ENCODE measurements at places on chromosomes 3 and 15.

DNA sequence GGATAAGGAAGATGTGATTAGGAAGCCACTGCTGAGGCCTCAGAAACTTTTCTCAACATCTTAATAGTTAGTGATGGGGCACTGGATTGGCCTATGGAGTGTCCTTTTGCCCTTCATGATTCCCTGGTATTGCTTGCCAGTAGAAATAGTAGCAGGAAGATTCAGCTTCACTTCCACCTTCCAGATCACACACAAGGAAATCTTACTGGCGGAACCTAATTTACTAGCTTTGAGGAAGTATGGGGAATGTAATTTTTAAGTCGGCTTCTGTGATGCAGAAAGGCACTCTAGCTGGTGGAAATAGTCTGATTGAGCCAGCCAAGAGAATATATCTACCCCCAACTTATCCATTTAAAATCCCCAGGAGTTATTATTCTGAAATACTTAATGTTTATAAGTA lies 46.5 kb downstream of the LPP start:
- no peak for DNase-seq

DNA sequence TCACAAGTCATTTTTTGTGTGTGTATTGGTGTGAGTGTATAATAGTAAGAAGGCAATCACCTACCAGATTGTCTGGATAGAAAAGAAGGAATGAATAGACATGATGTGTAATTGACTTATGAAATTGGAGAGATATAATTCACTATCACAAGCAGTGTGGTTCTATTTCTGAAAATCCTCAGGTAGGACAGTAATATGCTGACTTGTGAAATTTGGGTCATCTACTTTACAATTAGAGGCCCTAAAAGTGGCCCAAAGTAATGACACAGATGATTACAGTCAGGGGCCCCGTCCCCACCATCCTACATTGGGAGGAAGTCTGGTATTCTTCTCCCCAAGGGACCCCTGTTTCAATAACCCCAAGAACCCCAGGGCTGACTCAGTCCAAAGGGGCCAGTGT lies 73.6 kb upstream of the SELENOK start:
- DNase-seq = no peak

DNA sequence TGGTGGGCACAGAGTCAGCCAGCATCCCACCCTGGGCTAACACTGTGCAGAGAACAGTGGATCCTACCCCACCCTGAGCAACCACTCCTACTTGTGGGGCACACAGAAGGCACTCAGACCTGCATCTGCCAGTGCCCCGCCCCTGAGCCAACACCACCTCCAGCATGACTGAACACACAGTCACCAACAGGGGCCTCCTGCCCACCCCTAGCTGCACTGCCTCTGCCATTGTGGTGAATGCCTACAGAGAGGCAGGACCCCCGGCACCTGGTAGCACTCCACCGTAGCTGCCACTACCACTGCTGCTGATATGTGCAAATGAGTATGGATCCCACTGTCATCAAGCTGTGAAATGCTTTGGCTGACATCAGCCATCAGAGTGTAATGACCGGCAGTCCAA lies 123.1 kb downstream of the ADAMTSL3 start:
- no peak for DNase-seq

GRCh38 chr15:38255690-38256089 lies 3.1 kb downstream of the SPRED1 start:
- DNase-seq = no peak

DNA sequence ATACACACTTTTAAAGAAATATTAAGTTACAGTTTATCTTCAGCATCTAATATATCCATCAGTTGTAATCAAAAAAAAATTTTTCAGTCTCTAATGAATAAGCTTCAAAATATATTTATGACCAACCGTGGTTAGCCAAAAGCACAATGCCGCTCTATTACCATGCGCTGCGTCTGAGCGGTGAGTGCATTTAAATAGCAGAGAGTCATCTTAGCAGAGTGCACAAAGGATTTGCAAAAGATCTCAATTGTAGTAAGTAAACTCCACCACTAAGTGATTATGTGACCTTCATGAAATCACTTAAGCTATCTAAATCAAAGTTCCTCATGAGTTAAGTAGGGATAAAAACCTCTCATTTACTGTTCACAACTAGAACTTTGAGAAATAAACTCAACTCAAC lies 4.9 kb downstream of the TP63 start:
- DNase-seq = no peak

DNA sequence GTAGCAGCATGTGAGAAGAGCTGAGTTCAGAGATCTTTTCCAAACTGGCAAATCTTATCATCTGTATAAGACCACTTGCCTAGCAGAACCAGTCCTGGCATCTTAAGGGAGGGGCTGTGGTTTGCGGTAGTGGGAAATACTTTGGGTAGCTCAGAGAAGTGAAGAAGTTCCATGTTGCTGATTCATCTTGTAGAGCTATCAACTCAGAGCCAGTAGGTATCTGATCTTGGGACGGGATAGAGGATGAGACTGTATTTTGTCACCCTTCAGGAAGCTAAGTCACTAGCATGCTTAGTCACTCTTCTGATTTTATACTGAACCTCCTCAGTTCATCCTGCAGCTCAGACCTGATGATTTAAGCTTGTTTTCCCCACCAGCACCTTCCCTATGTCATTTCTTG lies 211.4 kb downstream of the NR1D2 start:
- DNase-seq = peak; percentile 96

DNA sequence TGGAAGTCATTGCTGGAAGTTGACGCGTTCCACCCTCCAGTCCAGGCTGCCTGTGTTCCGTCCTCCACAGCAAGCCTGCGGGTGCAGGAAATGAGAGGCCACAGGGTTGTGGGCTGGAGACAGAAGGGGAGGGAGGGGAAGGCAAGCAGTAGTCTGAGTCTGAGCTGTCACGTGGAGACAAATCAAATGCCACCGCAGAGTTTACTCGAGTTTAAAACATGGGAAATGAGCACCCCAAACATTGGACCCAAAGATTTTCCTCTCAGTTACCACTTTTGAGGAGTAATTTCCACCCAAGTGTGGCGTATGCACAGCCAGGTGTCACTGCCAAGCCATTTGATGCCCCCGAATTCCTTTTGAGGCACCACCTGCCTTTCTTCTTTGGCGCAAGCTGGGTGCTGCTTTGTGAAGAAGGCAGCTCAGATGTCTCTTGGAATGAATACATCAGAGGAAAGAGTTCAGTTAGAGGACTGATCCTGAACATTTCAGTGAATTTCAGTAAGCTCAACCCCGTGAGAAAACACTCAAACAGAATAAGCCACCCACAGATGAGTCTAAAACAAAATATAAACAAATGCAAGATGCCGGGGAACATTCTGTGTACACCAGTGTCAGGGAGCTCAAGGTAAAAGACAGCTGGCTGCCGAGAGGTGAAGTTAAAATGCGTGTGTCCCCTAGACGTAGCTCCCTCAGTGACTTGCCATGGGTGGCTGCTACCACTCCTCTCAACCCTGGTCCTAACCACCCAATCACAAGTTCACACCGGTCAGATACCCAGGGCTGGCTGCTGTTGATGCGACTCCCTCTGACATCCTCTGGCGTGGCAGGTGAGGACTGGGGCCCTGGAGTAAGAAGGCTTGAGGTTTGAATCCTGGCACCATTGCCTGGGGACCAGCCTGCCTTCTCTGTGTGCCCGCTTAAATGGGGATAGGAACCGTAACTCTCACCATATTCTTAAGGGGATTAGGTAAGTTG lies 203.8 kb downstream of the UACA start:
- DNase-seq = peak; percentile 49

DNA sequence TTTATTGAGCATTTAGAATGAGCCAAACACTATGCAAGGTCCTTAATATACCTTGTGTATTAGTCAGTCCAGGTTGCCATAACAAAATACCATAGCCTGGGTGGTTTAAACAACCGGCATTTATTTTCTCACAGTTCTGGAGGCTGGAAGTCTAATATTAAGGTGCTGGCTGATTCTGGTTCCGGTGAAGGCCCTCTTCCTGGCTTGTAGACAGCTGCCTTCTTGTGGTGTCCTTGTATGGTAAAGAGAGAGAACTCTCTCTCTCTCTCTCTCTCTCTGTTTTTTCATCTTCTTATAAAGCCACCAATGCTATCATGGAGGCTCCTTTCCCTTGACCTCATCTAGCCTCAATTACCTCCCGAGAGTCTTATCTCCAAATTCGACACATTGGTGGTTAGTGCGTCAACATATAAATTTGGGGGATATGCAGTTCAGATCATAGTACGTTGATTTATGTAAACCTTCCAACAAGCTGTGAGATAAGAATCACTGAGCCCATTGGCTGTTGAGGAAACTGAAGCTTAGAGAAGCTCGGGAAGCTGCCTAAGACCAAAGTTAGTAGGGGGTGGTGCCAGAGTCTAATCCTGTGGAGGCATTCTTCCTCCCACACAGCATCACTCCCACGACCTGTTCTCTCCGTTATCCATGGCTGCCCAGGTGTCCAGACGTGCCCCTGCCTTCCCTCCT lies 298.0 kb upstream of the PROK2 start:
- DNase-seq = no peak

DNA sequence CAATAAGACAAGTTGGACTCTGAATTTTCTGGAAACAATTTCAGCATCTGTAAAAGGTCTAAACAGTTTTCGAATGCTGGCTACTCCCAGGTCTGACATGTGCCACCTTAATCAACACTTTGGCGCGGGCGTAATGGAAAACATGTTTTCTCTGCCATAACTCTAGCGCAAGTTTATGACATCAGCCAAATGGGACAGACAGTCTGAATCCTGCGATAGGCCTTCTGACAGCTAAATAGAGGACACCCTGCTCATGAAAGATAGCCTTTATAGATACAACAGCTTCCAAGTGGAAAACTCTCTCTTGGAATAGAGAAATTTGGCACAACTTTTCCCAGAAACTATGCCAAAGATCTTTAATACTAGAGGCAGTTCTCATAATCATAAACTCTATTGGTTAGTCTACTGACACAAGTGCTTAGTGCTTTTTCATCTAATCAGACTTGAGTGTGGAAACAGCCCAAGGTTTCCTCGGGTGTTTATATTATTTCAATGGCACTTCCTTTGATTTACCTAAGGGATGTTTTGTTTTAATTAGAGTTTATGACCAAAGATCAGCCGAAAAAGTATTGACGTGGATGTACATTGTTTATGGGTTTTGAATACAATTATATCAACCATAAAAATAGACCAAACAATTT lies 120.1 kb upstream of the DPH6 start:
- DNase-seq = no peak

DNA sequence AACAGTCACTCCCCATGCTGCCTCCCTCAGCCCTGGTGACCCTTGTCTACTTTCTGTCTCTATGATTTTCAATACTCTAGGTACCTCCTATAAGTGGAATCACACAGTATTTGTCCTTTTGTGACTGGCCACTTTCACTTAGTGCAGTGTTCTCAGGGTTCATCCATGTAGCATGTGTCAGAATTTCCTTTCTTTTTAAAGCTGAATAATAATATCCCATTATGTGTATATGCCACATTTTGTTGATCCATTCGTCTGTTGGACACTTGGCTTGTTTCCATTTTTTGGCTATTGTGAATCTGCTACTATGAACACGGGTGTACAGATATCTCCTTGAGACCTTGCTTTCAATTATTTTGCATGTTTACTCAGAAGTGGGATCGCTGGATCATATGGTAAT lies 34.1 kb downstream of the PML start:
- no peak for DNase-seq

DNA sequence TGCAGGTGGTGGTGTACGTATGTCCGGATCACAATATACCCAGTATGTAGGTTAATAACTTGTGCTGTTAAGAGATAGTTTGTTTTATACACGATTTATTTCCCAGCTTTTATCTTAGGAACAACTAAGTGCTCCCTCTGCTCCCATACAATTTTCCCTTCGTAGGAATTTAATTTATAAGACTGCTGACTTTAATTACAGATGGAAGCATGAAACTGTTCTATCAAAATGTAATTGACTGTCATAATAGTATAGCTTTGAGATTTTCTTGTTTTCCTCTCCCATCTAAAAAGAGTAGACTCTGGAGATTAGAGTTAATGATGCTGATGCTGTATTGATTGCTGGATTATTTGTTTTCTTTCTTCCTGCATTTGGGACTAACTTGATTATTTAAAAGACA lies 370.7 kb upstream of the SGO1 start:
- DNase-seq = no peak

- no peak for DNase-seq
These were observed 30.0 kb downstream of the RUBCN start for GRCh38 chr3:197706658-197707057.

DNA sequence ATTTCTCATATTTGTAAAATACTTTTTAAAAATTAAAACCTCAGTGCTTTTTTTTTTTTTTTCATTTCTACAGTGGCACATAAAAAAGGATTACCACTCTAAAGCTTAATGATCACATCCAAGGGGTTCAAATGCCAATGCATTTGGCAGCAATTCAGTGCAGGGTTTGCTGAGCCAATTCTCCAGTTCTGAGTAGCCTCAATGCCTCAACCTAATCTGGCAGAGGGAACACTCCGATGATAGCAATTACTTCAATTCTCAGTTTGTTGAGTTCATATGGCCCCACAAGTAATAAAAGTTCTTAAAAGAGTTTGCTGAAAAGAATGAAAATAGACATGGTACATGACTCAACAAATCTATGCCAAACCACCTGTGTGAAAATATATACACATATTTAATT lies 79.3 kb upstream of the RBMS3 start:
- DNase-seq = peak; percentile 8

- DNase-seq = no peak
These were observed 166.8 kb upstream of the MRPL3 start for GRCh38 chr3:131669600-131669999.

DNA sequence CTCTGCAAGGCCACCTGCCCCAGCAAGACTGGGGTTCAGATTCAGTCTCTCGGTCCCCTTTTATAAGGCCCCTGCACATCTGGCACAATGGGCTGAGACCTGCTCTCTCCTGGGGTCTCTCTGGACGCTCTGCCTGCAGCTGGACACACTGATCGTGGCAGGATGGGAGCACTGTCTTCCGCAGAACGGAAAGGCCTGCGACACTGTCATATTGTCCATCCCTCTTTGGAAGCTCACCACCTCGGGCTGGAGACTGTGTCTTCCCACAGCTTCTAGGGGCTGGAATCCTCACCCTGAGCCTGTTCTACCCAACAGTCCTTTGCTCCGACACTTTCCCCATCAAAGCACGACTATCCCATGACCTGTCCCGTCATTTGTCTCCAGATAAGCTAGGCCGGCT lies 11.5 kb upstream of the IGDCC4 start:
- no peak for DNase-seq

- peak; percentile 74 for DNase-seq
These were observed 82.1 kb downstream of the FILIP1L start for GRCh38 chr3:100032243-100032642.

GRCh38 chr3:41627477-41628087 lies 334.3 kb downstream of the ULK4 start:
- no peak for DNase-seq

- DNase-seq = no peak
These were observed 54.3 kb downstream of the DNAJB8 start for GRCh38 chr3:128412180-128413002.

Data from ELR (cell line).